ENCODE measurements at places on chromosomes 12 and 14.
A peak's percentile ranks its signal among the peaks of the same experiment; 100 is the strongest.

GRCh38 chr12:105167346-105167745 lies 59.8 kb downstream of the WASHC4 start:
- DNase-seq, result no peak

- DNase-seq, result peak; percentile 55
Observed at GRCh38 chr12:121580959-121581685, at the start of gene KDM2B. Gene KDM2B, minus strand, starts transcription at chr12:121581023. Its CDS starts 112 bp downstream, at chr12:121580911.

GRCh38 chr14:62777510-62777909 lies 267.7 kb downstream of the KCNH5 start:
- DNase-seq, result no peak

GRCh38 chr12:105235281-105235731 lies 668 bp downstream of the APPL2 start:
- peak; percentile 18 for DNase-seq

DNA sequence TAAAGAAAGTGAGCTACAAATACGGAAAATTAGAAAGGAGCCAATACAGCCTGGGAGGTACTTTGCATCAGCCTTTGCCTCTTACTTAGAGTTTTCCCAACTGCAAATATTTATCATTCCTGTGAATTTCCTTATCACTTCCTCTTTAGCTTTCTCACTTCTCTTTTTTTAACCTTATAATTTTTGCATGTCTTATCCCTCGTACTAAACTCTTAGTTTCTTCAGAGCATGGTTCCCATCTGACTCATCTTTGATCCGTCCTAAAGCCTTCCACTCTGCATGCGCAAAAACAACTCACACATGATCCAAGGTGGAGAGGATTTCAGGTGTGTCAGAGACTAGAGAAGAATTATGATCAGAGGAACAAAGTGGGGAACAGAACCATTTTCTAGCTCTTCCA lies 9.6 kb upstream of the SNAPC1 start:
- DNase-seq, result no peak

GRCh38 chr12:13124656-13125505 lies 21.4 kb upstream of the GSG1 start:
- no peak for DNase-seq

- no peak for DNase-seq
Observed at GRCh38 chr14:87088588-87088987, 904.4 kb downstream of the GALC start.

DNA sequence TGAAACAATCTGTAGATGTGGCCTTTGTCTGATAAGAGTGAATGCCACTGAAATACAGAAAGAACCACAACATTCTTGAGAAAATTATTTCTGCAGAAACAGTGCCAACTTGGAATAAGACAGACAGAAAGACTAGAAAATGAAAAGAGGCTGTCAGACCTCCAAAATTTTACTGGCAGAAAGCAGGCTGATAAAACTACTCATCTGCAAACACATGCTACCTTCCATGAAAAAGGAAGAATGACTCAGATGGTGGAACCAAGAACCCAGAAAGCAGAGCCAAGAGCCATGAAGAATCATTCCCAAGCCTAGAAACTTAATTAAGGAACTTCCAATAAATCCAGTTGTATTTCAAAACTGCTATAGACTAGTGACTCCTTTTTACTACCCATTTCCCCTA lies 31.9 kb upstream of the OSBPL8 start:
- DNase-seq, result no peak

- DNase-seq, result no peak
Observed at GRCh38 chr12:122988612-122989212, 8.2 kb downstream of the ARL6IP4 start.

- no peak for DNase-seq
Observed at GRCh38 chr14:78292003-78292402, 121.8 kb downstream of the NRXN3 start.

DNA sequence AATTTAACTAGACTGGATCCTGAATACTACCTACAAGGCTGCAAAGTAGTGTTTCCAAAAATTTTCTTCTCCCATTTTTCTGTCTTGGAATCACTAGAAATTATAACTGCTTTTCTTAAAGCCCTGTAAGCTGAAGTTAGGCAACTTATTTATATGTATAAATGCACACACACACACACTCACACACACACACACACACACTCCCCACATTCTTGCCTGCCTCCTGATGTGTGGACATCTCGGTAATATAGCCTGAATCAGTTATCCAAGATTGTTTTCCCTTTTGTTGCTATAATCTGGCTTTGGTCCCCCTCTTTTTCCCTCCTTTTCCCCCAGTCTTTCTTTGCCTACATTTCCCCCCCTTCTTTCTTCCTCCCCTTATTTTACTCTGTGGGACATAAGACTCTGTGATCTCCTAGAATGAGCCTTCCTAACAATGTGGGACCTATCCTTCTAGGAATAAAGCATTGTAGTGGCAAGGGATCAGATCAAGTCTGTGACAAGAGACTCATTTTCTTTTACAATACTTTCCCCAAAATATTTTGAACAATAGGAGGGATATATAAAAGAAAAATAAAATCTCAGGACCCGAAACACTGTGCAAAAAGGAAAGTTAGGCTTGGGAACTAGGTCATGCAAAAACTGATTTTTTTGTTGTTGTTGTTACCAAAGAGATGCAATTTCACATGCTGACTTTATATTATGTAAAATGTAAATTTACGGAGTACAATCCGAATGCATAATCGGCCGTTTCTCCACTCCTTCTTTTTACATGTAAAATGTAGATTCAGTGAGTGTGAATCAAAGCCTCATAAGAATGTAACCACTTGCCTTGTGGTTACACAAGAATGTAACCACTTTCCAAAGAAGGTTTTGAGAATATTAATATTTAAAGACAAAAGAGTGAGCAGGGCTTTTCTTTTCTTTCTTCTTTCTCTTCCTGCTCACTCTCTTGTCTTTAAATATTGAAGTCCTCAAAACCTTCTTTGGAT lies 26.3 kb upstream of the CD69 start:
- DNase-seq, result no peak

GRCh38 chr12:120759591-120760348 lies 34.1 kb downstream of the ACADS start:
- DNase-seq, result no peak

DNA sequence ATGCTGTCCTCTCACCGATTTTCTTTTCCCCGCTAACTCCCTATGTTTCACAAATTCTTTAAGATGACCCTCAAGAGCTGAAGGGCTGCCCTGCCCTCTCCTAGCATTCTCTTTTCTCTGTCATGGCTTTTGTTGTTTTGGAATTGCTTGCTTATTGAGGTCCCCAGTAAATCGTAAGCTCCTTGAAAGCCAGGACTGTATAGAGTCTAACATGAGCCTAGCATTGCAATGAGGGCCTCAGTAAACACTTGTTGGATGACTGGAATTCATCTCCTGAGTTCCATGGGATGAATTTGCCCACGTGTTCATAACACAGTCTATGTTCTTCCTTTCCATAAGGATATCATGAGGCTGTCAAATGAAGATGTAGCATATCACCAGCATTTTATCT lies 92.2 kb downstream of the APAF1 start:
- no peak for DNase-seq

GRCh38 chr12:119544765-119545625 lies 48.6 kb upstream of the TMEM233 start:
- DNase-seq, result peak; percentile 57

GRCh38 chr14:91177073-91178034 lies 63.5 kb downstream of the DGLUCY start:
- peak; percentile 81 for DNase-seq

- DNase-seq, result no peak
Observed at GRCh38 chr12:81255947-81256346, 178.1 kb downstream of the ACSS3 start.

DNA sequence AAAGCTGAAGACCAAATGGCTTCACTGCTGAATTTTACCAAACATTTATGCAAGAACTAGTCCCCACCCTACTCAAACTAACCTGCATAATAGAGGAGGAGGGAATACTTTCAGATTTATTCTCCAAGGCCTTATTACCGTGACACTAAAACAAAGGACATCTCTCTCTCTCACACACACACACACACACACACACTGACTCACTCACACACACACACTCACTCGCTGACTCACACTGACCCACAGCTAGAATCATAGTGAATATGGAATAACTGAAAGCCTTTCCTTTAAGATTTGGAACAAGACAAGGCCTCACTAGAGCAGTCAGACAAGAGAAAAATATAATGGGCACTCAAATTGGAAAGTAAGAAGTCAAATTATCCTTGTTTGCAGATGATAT lies 1014.1 kb downstream of the TMTC2 start:
- no peak for DNase-seq

GRCh38 chr14:76306131-76306530 lies 69.8 kb upstream of the ESRRB start:
- no peak for DNase-seq

GRCh38 chr12:40834321-40834720 lies 142.1 kb downstream of the CNTN1 start:
- DNase-seq, result no peak

DNA sequence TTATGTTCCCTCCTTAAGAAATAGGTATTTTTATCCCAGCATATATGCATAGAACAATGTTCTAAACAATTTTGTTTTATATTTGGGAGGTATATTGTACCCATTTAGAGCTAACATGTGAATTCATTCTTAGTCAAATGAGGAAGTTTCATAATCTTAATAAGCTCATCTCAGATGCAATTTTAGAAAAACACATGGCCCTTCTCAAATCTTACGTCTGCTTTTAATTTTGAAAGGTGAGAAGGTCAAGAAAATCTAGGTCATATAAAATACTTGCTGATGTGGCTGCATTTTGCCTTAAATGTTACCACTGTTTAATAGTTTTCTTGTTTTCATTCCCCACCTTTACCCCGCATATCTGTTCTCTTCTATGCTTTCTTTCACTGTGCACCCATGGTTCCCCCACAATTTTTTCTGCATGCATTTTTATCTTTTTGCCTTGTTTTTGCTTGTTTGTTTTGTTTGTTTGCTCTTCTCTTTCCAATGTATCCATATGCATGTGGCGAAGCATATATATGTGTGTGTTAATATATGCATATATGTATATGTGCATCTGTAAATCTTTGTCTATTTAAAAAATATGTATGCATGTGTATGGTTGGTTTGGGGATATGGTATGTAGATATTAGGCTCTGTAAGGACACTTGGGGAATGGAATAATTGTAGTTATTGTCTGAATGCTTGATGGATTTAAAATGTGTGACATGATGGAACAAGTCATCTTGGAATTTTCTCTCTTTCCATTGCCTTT lies 317.1 kb downstream of the BCAT1 start:
- no peak for DNase-seq

DNA sequence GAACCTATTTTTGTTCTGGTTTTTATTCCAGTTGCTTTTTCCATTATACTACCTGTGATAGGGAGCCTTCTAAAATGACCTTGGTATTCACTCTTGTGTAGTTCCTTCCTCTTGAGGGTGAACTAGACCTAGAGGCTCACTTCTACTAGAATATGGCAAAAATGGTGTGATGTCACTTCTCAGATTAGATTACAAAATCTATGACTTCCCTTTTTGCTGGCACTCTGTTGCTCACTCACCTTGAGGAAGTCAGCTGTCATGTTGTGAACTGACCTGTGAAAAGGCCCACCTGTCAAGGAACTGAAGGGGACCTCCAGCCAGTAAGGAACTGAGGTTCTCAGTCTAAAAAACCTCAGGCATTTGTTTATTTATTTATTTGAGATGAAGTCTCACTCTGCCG lies 5.7 kb downstream of the MIPOL1 start:
- DNase-seq, result no peak

DNA sequence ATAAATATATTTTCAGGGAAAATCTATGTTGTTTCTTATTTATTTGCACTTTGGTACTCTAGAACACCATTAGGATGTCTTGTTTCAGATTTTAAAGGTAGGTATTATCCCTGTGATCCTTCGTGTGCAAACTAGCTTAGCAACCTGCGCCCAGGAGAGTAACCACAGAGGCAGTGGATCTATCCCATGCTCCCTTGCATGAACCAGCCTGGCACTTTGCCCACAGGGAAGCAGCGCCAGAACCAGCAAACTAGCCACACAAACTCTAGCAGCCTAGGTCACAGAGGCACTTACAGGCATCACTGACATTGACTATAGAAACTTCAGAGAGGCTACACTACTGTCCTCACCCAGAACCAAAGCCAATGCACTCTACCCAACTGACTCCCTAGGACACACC lies 76.1 kb downstream of the TSHR start:
- peak; percentile 1 for DNase-seq

DNA sequence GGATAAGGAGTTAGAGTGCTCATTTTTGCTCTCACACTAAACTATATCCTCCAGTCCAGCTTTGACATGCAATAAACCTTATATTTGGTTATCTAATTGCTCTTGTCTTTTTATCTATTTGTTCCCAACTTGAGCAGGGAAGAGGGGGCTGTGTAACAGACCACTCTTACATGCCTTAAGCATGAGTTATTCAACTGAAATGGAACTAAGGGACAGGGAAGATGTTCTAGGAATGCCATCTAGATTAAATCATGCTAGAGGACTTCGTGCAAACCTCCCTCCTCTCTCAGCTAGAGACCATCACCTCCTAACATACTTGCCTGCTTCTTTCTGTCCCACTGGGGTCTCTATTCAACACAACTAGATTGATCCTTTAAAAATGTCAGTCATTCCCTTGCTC lies 20.6 kb downstream of the SPX start:
- DNase-seq, result no peak

DNA sequence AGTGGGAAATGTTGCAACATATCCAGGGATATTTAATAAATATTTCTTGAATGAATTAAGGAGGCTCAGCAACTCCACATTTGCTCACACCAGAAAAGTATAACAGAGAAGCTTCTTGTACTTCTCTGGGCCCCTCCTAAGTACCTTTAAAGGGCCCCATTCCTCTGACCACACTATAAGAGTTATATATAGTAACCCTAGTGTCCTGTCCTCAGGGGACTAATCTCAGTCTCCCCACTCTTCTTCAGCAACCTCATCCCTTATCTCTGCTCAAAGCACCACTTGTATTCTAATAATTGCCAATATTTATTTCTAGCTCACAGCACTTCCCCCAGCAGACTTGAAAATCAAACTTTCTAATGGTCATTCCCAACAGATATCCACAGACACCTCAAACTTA lies 237.1 kb downstream of the GXYLT1 start:
- no peak for DNase-seq

GRCh38 chr12:123937707-123938591 lies 34.7 kb downstream of the CCDC92 start:
- DNase-seq, result no peak

Data from SJCRH30 (cell line).